ENCODE measurements at places on chromosomes 2 and 18.

GRCh38 chr2:9074930-9075329 lies 71.4 kb upstream of the MBOAT2 start:
- no peak for DNase-seq

GRCh38 chr2:46308081-46308480 lies 10.9 kb downstream of the EPAS1 start:
- no peak for DNase-seq

GRCh38 chr2:163735685-163736432 lies at the start of gene FIGN:
TSS of gene FIGN (minus strand) at chr2:163736008. CDS start at chr2:163734927, 1,081 bp downstream.
- peak; percentile 56 for DNase-seq

DNA sequence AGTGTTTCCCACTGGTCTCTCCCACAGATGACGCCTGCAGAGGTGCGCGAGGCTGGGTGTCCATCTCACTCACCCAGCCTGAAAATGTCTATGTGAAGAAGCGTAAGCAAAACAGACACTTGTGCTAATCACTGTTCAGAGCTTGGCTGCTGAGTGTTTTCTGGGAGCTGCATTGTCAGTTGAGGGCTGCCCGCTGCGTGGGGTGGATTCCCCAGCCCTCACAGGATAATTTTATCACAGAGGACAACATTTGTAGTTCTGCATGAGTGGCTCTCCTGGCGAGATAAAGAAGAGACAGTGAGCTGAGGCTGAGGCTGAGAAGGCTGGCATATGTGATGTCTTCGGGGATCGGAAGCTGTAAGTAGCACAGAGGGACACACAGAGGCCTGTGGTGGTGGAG lies 16.2 kb upstream of the CAPN13 start:
- no peak for DNase-seq

DNA sequence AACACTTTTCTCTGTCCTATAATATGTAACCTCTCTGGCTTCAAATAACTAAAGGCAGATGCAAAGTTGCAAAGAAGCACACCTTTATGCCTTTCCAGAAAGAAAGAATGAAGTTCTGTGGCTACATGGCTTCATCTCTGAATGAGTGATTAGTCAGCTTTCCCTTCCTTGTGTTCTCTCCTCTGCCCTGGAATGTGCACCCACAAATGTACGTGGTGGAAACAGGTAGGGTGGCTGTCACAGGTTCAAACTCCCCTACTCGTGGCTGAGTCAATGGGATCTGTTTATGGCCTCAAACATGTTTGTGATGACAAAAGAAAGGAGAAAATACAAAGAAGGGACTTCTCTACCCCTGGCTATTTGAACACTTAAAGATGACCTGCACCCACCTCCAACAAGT lies 55.5 kb upstream of the ACVR2A start:
- DNase-seq, result no peak

- DNase-seq, result no peak
Measured at GRCh38 chr2:161119483-161119882, 40.7 kb upstream of the TANK start.

DNA sequence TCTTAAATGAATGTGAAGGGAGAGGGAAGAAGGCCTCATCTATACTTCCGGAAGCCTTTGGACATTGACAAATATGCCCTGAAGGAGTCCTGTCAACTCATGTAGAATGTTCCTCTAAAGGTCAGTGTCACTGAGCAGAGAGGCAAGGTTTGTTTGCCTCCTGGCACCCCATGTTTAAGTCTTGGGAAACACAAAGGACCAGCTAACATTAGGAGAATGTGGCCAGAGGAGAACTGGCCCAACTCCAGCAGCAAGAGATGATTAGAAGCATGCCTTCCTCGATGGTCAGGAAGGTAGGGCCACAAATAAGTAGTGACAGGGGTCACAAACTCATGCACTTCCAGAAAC lies 5.7 kb downstream of the DYSF start:
- DNase-seq, result no peak
